ENCODE measurements at places on chromosomes 16 and 17. TPM values are rescaled to one million over a fixed set of nuclear protein-coding genes. Genes with fewer than 3 reads are reported as not detected.

- H3K27me3 ChIP-seq = peaks cover 3% of the 10 kb centered on the region
- no peak overlapping the region for H3K4me3 ChIP-seq
- no peak for DNase-seq
- no peaks in the 10 kb centered on the region for H3K4me1 ChIP-seq
Observed at GRCh38 chr17:2924211-2924610, 128.0 kb downstream of the RAP1GAP2 start.

DNA sequence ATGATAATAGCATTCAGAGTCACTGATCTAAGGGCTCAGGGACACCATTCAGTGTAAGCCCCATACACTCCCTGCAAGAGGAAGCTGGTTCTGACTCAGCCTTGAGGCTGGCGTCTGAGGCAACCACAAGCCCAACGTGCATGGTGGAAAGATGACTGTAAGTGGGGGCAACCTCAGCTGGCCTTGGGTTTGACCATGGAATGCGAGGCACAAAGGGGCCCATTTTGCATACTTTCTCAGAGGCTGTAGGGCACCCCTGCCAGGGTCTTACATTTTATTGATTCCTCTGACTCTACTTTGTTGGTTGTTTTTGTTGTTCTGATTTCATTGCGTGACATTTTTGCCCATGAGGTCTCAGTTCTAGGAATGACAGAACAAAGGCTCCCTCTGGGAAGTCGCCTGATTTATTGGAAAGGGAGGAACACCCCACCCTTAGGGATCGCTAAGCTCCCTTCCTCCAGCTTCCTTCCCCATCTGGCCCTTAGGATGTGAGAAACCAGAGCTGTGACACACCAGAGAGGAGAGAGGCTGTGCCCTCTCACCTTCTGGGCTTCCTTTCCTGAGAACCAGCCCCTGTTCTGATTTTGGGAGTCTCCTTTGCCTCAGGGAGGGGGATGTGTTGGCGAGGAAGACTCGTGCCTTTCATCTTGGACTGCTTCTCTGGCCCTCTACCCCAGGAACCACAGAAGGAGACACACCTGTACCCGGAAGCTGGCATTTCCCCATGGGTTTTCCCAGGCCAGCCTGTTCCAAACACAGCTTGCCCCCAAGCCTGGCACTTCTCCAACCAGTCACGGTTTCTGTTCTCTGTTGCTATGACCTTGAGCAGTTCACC lies 5.6 kb upstream of the CIITA start:
- no peak overlapping the region for H3K4me3 ChIP-seq
- DNase-seq = no peak
- H3K27me3 ChIP-seq = peaks cover 4% of the 10 kb centered on the region

DNA sequence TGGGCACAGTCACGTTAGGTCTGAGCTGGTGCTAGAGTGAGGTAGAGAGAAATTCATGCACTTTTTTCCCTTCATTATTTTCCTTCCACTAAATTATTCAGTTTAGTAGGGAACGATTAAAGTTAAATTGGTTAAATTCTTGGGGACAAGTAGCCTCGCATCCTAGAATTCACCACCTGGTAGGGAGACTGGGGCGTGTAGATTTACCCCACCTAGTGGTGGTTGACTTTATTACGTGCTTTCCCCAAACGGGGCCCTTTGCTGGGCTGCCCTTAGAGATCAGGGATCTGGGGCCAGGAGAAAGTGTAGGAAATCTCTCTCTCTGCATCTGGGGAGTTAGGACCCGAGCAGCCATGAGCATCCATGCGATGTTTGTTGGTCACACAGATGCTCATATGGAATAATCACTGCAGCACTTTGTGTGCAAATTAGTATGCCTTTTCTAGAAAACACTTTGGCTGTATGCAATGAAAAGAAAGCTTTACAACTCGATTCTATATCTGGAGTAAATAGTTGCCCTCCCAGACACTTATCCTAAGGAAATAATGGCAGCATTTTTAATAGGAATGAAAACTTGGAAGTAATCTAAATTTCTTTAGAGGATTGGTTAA lies 107.0 kb downstream of the PLCG2 start:
- H3K4me1 ChIP-seq = no peaks in the 10 kb centered on the region
- H3K4me3 ChIP-seq = no peak overlapping the region
- H3K27ac ChIP-seq = no peak overlapping the region
- no peaks in the 10 kb centered on the region for H3K27me3 ChIP-seq
- no peak for DNase-seq

DNA sequence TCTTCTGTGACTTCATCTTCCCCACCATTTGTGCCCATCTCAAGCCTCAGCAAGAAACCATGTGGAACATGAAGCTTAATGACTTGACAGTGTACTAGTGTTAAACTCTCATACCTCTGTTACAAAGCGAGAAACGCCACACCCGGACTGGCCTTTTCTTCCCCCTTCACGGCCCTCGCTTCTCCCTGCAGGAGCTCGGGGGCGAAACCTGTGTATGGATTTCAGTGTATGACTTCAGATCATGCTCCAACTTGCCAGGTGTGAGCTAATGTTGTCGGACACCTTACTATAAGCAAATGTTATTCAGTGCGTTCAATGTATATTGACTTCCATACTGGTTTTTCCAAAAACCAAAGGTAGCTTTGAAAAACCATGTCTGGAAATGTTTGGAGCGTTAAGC lies 20.1 kb upstream of the SLC5A11 start:
- DNase-seq = no peak
- H3K4me3 ChIP-seq = no peak overlapping the region
- no peaks in the 10 kb centered on the region for H3K4me1 ChIP-seq

DNA sequence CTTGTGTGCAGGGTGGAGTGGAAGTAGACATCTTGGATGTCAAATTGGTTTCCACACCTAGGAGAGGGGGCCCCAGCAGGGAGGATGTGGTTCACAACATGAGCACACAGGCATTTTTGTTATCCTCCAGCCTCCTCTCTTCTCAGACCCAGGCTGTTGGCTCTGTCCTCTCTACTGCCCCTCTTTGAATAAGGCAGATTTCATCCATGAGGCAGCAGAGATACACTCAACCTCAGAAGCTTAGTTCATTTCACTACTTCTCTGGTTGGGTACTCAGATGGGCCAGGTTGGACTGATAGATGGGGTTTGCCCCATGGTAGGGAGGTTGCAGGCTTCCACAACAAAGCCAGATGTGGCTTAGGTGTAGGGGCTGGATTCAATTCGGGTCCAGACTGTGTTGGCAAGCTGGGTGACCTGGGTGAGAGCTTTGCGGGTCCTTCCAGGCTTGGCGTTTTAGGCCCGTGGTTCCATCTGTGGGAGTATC lies 22.2 kb upstream of the NFATC3 start:
- H3K4me1 ChIP-seq = peaks cover 8% of the 10 kb centered on the region

- peaks cover 46% of the 10 kb centered on the region for H3K4me1 ChIP-seq
- peak overlapping the region; percentile 31 for H3K27ac ChIP-seq
- no peaks in the 10 kb centered on the region for H3K27me3 ChIP-seq
- DNase-seq = no peak
- H3K4me3 ChIP-seq = peak overlapping the region; percentile 1
Observed at GRCh38 chr17:77143306-77143705, 2.5 kb downstream of the SEC14L1 start.

- H3K4me3 ChIP-seq = no peak overlapping the region
- DNase-seq = no peak
- no peak overlapping the region for H3K27ac ChIP-seq
- H3K4me1 ChIP-seq = no peaks in the 10 kb centered on the region
- H3K27me3 ChIP-seq = no peaks in the 10 kb centered on the region
Observed at GRCh38 chr17:5361426-5361825, 58.0 kb downstream of the NUP88 start.

DNA sequence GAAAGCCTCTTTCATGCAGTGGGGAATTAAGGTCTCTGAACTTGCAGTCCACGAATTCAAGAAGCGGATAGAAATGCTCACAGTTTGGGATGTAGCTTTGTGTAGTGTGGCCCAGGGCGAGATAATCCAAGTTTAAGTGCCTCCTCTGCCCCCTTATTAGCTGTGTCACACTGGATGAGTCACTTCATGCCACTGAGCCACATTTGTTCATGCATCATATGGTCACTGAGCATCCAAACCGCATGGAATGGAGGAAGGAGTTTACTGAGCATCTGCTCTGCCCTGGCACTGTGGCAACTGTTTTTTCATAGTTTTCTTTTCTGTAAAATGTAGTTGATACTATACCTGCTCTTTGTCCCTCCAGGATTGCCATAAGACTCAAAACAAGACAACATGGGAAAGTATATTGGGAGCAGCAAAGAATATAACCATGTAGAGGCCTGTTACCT lies 15.1 kb upstream of the DHX8 start:
- H3K4me1 ChIP-seq = no peaks in the 10 kb centered on the region
- H3K36me3 ChIP-seq = no peaks in the 10 kb centered on the region
- no peak overlapping the region for H3K27ac ChIP-seq
- no peak for DNase-seq
- no peak overlapping the region for H3K4me3 ChIP-seq

DNA sequence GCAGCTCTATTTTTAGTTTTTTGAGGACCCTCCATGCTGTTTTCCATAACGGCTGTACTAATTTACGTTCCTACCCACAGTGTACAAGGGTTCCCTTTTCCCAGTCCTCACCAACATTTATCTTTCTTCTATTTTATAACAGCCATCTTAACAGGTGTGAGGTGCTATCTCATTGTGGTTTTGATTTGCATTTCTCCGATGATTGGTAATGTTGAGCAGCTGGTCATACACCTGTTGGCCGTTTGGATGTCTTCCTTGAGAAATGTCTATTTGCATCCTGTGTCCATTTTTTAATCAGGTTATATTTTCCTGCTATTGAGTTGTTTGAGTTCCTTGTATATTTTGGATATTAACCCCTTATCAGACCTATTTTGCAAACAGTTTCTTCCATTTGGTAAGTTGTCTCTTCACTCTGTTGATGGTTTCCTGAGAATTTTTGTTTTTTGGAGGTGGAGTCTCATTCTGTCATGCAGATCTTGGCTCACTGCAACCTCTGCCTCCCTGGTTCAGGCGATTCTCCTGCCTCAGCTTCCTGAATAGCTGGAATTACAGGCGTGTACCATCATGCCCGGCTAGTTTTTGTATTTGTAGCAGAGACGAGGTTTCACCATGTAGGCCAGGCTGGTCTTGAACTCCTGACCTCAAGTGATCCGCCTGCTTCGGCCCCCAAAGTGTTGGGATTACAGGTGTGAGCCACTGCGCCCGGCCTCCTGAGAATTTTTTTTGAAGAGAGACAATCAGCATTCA lies 279.6 kb downstream of the SNX29 start:
- H3K36me3 ChIP-seq = no peaks in the 10 kb centered on the region
- H3K4me3 ChIP-seq = no peak overlapping the region
- DNase-seq = no peak
- peaks cover 24% of the 10 kb centered on the region for H3K27me3 ChIP-seq
- H3K4me1 ChIP-seq = no peaks in the 10 kb centered on the region

DNA sequence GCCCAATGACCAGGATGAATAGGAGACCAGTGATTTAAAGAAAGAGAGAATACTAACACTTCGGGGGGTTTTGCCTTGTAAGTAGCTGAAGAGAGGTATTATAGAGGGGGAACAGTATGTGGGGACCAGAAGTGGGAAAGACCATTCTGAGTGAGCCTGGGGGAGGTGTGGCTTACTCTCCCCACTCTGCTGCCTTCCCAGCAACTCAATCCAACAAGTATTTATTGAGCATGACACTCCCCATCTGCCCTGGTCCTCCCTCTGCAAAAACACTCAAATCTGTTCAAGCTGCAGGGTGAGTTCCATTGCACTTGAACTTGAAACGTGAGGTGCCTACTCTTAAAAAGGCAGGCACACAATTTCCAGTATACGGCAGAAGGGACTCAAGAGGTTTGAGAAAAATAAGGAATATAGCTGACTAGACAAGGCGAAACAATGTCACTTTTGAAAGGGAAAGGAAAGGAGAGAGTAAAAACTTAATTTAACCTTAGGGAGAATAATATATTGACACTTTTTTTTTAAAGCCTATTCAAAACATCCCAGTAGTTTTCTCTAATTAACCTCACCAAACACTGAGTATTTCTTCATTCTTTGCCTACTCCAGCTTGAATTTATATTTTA lies 8.2 kb downstream of the FAM117A start:
- H3K27me3 ChIP-seq = no peaks in the 10 kb centered on the region
- DNase-seq = peak; percentile 54
- H3K4me3 ChIP-seq = no peak overlapping the region
- H3K27ac ChIP-seq = peak overlapping the region; percentile 26
- peaks cover 23% of the 10 kb centered on the region for H3K4me1 ChIP-seq

GRCh38 chr17:71935341-71935740 lies 185.5 kb upstream of the SOX9 start:
- no peaks in the 10 kb centered on the region for H3K27me3 ChIP-seq
- H3K36me3 ChIP-seq = no peaks in the 10 kb centered on the region
- no peak for DNase-seq
- no peak overlapping the region for H3K4me3 ChIP-seq

GRCh38 chr16:72191551-72191950 lies 19.6 kb upstream of the PMFBP1 start:
- no peaks in the 10 kb centered on the region for H3K4me1 ChIP-seq
- no peak for DNase-seq
- no peak overlapping the region for H3K4me3 ChIP-seq

DNA sequence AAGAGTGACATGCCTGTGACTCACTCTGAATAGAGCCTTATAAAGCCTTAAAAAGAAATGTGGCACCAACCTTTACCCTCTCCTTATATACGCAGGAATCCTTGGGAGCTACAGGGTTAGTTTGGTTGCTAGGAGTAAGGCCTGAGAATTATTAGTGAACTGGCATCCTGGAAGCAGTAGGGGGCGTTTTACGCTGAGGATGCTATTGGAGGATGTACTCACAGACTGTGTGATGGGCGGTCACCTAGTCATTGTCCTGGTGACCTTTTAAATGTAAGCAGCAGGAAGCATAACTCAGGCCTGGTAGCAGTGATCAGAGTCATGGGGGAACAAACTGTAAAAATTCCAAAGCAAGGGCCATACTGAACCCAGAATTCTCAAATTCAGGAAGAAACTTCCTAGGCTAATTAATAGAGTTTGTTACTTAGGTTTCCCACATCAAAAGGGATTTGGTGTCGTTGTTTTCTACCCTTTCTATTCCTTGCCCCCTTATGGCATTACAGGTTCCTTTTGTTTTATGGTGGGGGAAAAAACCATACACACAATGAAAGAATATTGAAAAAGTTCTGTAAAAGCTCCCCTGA lies 153.8 kb downstream of the SNX11 start:
- no peak overlapping the region for H3K4me3 ChIP-seq
- no peaks in the 10 kb centered on the region for H3K27me3 ChIP-seq
- no peaks in the 10 kb centered on the region for H3K36me3 ChIP-seq
- no peak for DNase-seq
- peaks cover 3% of the 10 kb centered on the region for H3K4me1 ChIP-seq

- H3K4me1 ChIP-seq = peaks cover 13% of the 10 kb centered on the region
- no peaks in the 10 kb centered on the region for H3K36me3 ChIP-seq
- H3K27me3 ChIP-seq = peaks cover 7% of the 10 kb centered on the region
- H3K27ac ChIP-seq = no peak overlapping the region
- H3K4me3 ChIP-seq = no peak overlapping the region
Observed at GRCh38 chr16:87121816-87122215, 195.4 kb downstream of the C16orf95 start.

RND2 gene
- total RNA-seq = 1.3 TPM

GPR179 gene
- 0.31 TPM for total RNA-seq

TEDC2 gene
- 3.6 TPM for total RNA-seq

ERI2 gene
- total RNA-seq = 12.5 TPM

HS3ST4 gene
- total RNA-seq = 0.06 TPM

TMEM204 gene
- 24.7 TPM for total RNA-seq

TSPOAP1 gene
- total RNA-seq = 19.3 TPM

NPIPA1 gene
- total RNA-seq = 75.8 TPM

All from lung (tissue), 17 donors.